Spleen (tissue), 13 donors: ENCODE measurements at places on chromosomes 6 and 20.

DNA sequence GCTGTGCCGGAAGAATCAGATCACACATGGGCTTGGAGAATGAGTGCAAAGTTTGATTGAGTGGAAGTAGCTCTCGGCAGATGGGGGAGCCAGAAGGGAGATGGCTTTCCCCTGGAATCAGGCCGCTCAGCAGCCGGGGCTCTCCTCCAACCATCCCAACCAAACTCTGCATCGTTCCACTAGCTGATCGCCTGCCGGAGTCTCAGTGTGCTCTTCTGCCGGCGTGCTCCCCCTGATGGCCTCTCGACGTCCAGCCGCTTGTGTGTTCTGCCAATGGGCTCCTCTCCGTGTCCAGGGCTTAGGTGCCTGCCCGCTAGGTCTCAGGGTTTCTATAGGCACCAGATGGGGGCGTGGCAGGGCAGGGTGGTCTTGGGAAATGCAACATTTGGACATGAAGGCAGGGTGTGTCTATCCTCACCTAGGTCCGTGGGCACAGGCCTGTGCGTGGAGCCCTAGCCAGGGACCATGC is 4.9 kb upstream of the BIRC7 start:
- DNase-seq, result no peak

- DNase-seq, result no peak
Measured at GRCh38 chr6:11973238-11973637, 38.9 kb upstream of the HIVEP1 start.

- no peak for DNase-seq
Measured at GRCh38 chr6:119676961-119677360, 327.4 kb upstream of the MAN1A1 start.

DNA sequence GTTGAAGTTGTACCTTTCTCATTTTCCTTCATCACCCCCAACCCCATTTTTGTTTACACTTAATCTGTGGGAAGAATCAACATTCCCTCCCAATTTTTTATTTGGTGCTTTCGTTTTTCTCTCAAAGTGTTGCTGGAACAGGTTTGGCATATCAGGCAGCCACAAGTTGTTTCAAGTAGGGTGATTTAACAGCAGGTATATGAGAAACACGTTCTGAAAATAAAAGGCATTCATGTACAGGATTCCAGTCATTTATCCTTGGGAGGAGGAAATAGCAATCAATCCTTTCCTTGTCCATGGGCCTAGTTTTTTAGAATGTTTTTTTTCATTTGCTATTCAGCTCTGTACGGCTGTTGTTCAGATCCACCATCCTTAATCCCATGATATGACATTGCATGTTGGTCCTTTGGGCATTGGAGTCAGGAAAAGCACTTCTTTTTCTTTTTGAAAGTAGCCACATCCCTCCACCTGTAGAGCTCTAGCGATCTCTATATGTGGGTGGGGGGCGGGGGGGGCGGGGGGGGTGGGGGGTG is 120.2 kb downstream of the JARID2 start:
- no peak for DNase-seq
